Left lobe of liver (tissue), 2 donors: ENCODE measurements at places on chromosomes 4 and X.
A peak's percentile ranks its signal among the peaks of the same experiment; 100 is the strongest.

DNA sequence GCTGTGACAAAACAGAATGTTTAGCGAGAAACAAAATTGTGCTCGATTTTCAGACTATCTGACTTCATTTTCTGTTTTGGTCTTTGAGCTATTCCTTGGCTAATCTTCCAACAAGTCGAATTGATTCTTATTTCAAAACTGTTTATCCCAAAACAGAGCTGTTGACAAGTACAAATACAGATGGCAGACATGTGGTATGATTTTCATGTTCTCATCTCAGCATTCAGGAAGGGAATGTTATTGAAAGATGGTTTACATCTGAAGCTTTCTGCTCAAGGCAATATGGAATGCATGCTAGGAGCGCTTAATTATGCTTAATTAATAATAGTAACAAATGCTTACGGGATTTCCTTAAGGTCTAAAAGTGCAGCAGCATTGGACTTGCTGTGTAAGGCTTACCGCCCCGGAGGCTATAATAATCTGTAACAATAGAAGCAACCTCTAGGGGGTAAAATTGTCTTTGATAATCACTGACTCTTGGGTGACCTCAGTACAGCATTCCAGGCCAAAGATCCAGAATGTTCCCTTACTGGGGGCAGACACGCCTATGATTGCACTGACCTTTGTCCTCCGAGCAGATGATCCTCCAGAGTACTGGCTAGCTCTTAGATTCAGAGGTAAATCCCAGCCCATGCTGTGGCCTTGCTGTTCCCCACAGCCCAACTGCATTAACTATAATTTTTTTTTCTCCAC lies 16.4 kb downstream of the LSM6 start:
- DNase-seq, result peak; percentile 66

- no peak for DNase-seq
These were observed 625.5 kb upstream of the INTU start for GRCh38 chr4:127007305-127007704.

DNA sequence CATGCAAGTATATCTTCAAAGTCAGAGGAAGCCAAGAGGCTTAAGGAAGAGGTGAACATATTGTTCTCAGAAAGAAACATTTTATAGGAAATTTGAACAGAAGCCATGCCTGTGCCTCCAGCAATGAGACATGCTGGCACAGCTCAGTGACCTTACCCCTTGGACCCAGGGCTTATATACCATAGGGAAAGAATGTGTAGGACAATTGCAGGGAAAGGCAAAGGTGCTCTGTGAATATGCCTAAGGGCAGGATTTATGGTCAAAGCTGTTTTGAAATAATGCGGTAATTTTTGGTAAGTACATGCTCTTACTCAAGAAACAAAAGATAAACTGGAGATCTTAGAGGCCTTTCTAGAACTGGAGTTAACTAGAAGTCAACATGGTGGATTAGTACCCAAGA lies 568.8 kb downstream of the GRID2 start:
- DNase-seq, result no peak

DNA sequence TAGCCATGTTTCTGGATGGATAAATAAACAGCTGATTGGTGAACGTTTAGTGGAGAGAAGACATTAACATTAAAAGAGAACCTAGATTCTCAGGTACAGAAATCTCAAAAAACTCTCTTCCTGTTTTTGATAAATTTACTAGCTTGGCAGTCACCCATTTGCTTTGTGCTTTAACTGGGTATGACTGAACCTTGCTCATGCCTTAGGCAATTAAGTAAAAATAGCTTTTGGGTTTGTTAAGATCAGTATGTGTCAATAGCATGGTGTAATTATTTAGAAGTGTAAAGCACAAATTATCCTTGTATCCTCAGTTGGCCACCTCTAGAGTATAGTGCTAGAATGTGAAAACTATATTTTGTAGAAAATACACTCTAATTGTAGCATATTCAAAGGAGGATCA lies 200.0 kb downstream of the CFAP299 start:
- DNase-seq, result no peak

GRCh38 chr4:168618577-168619265 lies 121.9 kb downstream of the PALLD start:
- DNase-seq, result no peak

GRCh38 chr4:89242864-89243732 lies 64.5 kb downstream of the GPRIN3 start:
- no peak for DNase-seq

- no peak for DNase-seq
These were observed 66.4 kb upstream of the BANK1 start for GRCh38 chr4:101724093-101724492.

DNA sequence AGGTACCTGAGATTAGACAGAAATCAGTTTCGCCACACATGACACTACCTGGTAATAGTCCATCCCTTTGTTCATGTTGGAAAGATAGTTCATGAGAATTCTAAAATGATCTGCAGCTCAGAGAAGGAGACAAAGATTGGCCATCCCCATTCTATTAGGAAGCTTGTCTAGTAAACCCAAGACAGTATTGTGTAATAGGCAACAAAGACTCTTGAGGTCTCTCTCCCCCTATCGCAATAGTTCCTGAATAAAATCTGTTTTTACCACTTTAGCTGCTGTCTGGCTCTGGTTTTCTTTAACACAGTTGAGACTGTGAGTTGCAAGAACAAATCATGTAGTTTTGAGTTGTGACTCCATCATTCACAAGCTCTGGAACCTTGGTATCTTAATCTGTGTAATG lies 14.8 kb upstream of the BBS7 start:
- no peak for DNase-seq

- no peak for DNase-seq
These were observed 114.4 kb upstream of the NOCT start for GRCh38 chr4:138901177-138901576.

DNA sequence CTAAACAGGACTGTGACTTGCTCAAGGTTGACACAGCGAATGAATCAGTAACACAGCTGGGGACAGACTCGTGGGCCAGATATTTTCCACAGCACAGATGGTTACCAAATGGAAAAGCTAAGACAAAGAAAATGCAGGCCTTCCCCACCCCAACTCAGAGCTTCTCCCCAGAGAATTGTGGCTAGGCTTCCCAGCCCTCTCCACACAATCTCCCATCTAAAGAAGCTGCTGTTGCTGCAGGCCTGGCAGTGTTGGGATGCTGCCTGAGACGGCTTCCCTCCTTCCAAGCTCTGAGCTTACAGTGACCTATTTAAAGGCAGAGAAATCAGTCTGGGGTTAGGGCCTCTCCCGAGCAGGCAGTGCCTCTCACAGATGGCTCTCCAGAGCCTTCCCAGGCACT lies 46.5 kb upstream of the PGRMC1 start:
- no peak for DNase-seq

DNA sequence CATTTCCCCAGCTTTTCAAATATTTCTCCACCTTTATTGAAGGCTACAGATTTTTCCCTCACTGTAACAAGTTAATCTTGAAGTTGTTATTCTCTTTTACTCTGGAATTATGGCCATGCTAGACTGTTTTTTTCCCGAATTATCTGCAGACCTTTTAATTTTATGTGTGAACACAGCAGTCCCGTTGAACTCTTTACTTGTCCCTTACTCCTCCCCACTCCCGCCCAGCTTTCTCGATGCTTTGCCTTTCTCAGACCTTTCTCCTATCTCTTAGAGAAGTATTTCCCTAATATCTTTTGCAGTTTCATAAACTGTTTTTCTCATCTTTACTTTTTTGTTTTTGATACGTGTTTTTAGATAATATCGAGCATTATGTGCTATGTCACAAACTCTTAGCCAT lies 776 bp downstream of the CEP44 start:
- no peak for DNase-seq

DNA sequence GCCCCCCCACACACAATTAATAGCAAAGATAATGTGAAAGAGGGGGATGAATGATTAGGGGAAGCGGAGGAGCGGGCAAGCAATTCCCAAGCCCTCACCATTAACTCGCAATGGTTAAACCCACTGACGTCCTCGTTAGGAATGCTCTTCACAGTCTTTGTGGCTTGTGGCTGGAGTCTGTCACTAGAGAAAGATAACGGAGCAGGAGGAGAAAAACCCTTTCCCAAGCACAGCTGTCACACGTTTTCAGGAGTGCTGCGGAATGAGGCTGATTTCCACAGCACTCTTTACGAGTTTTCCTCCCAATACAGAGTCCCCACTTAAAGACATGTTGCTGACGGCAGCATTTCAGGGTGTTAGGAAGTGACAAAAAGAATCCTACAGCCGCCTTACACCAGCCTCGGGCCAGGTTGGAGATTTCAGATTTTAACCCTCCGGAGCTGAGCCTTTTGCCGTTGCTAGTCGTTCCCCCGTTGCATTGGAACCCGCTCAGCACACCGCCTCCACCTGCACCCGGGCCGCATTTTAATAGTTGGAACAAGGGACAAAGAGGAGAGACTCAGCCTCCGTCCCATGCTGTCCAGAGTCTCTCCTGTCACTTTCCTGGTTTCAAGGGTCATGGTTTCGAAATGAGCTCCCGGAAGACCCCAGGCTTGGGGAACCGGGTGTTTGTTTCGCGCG lies 92.2 kb downstream of the GEMIN8 start:
- DNase-seq, result no peak

GRCh38 chr4:109444182-109444844 lies 10.7 kb downstream of the SEC24B start:
- DNase-seq, result no peak

DNA sequence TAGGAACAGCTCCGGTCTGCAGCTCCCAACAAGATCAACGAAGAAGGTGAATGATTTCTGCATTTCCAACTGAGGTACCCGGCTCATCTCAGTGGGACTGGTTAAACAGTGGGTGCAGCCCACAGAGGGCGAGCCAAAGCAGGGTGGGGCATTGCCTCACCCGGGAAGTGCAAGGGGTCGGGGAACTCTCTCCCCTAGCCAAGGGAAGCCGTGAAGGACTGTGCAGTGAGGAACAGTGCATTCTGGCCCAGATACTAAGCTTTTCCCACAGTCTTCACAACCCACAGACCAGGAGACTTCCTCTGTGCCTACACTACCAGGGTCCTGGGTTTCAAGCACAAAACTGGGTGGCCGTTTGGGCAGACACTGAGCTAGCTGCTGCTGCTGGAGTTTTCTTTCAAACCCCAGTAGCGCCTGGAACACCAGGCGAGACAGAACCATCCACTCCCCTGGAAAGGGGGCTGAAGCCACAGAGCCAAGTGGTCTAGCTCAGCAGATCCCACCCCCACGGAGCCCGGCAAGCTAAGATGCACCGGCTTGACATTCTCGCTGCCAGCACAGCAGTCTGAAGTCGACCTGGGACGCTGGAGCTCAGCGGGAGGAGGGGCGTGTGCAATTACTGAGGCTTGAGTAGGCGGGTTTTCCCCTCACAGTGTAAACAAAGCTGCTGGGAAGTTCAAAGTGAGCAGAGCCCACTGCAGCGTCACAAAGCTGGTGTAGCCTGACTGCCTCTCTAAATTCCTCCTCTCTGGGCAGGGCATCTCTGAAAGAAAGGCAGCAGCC lies 84.6 kb downstream of the THOC2 start:
- no peak for DNase-seq

DNA sequence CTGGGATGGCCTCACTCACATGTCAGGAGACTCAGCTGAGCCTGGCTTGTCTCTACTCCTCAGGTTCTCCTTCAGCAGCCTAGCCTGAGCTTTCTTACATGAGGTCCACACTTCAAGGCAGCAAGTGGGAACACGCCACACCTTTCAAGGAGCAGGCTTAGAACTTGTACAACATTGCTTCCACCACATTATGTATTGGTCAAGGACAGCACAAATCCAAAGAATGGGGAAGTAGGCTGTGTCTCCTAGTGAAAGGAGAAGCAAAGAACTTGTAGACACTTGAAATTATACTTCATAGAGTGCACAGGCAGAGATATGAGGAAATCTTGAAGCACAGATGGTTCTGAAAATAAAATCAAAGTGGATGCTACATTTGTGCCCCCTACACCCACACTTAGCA lies 120.9 kb upstream of the NOCT start:
- no peak for DNase-seq

DNA sequence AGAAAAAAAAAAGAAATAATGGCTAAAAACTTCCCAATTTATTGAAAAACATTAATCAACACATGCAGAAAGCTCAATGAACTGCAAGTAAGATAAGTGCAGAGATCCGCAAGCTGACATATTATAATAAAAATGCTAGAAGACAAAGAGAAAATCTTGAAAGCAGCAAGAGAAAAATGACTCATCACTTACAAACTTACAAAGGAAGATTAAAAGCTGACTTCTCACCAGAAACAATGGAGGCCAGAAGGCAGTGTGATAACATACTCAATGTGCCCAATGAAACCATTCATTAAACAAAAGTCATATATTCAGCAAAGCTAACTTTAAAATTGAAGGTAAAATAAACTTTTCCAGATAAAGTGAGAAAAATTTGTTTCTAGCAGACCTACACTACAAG lies 7.3 kb upstream of the BRWD3 start:
- no peak for DNase-seq
